Cardiac ventricle fibroblast (primary cell): ENCODE measurements at places on chromosomes 13 and 19. TPM values are rescaled to one million over a fixed set of nuclear protein-coding genes. Genes with fewer than 3 reads are reported as not detected.

Gene SLC27A1
- 41.8 and 43.5 TPM in 2 replicates for total RNA-seq

Gene HSD17B14
- 3.0 TPM in 1 of 2 replicates, not detected in the other for total RNA-seq

Gene LYPD5
- 1.00 and 1.5 TPM in 2 replicates for total RNA-seq

Gene KCNK6
- total RNA-seq, result 2.3 and 2.8 TPM in 2 replicates

Gene SIGLECL1
- total RNA-seq, result not detected in 2 replicates

Gene RDH8
- total RNA-seq, result not detected in 2 replicates

Gene TNFSF13B
- 1.7 and 2.7 TPM in 2 replicates for total RNA-seq

Gene CEACAM20
- not detected in 2 replicates for total RNA-seq

Gene TLE6
- total RNA-seq, result 0.25 and 3.8 TPM in 2 replicates

Gene SBSN
- 22.7 and 28.3 TPM in 2 replicates for total RNA-seq

Gene FCAR
- total RNA-seq, result not detected in 2 replicates

Gene ATCAY
- total RNA-seq, result not detected in 2 replicates

Gene APOC4
- total RNA-seq, result not detected in 2 replicates

Gene ZSCAN4
- total RNA-seq, result not detected in 2 replicates

Gene SULT2B1
- not detected in 2 replicates for total RNA-seq

Gene SLITRK5
- total RNA-seq, result under 0.01 TPM in 1 of 2 replicates, not detected in the other

Gene C5AR2
- not detected in 2 replicates for total RNA-seq

Gene TGFBR3L
- total RNA-seq, result 0.15 TPM in 1 of 2 replicates, not detected in the other

Gene PRODH2
- total RNA-seq, result not detected in 2 replicates

Gene FBXO27
- total RNA-seq, result 1.6 and 7.0 TPM in 2 replicates

Gene FLT3
- total RNA-seq, result not detected in 2 replicates

Gene IGFLR1
- 0.37 and 9.8 TPM in 2 replicates for total RNA-seq

Gene FFAR1
- not detected in 2 replicates for total RNA-seq

Gene GAPDHS
- total RNA-seq, result not detected in 2 replicates

Gene CGB1
- not detected in 2 replicates for total RNA-seq

Gene ERICH4
- not detected in 2 replicates for total RNA-seq

Gene SOHLH2
- 0.68 and 1.4 TPM in 2 replicates for total RNA-seq

Gene FRY
- total RNA-seq, result 0.75 and 1.9 TPM in 2 replicates

Gene PGLYRP1
- not detected in 2 replicates for total RNA-seq

Gene METTL21C
- total RNA-seq, result 0.20 TPM in 1 of 2 replicates, not detected in the other

Gene ADGRE3
- not detected in 2 replicates for total RNA-seq

Gene SEMA6B
- total RNA-seq, result 11.2 and 12.2 TPM in 2 replicates

Gene ZNF682
- 4.4 and 7.4 TPM in 2 replicates for total RNA-seq

Gene USHBP1
- total RNA-seq, result 0.25 and 0.44 TPM in 2 replicates

Gene ZNF569
- total RNA-seq, result 3.5 and 3.6 TPM in 2 replicates

Gene ENOX1
- 4.1 and 6.3 TPM in 2 replicates for total RNA-seq

Gene SIAH3
- not detected in 2 replicates for total RNA-seq

Gene ZNF382
- total RNA-seq, result 2.9 and 6.3 TPM in 2 replicates

Gene ZNF749
- 4.1 and 4.6 TPM in 2 replicates for total RNA-seq
